HFF-Myc (cell line): ENCODE measurements at places on chromosomes 11 and 22.

- no peak for DNase-seq
Observed at GRCh38 chr11:12973528-12974181, 35.5 kb upstream of the RASSF10 start.

GRCh38 chr11:110295531-110296225 lies 736 bp downstream of the RDX start:
- no peak for DNase-seq

- DNase-seq = no peak
Observed at GRCh38 chr22:17952273-17952801, 72.0 kb downstream of the MICAL3 start.

DNA sequence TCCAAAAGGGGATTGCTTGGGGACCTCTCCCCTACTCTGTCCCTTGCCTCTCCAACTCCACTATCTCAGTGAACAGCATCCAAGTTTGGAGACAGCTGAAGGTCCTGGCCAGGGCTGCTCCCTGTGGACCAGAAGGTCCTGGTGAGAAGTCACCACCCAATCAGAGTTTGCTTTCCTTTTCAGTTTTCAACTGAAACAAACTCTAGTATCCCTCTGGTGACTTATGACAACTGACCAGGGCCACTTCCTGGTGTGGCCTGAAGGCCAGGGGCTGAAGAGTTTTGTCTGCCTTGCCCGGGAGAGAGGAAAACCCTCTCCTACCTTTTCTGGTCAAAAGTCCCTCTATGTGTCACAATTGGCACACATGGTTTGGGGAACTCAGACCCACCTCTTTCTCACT lies 5.1 kb downstream of the JAML start:
- DNase-seq = no peak

GRCh38 chr11:72085621-72086351 lies 5.1 kb downstream of the LRRC51 start:
- DNase-seq = no peak

- no peak for DNase-seq
Observed at GRCh38 chr22:38735126-38735464, 20.7 kb downstream of the SUN2 start.
